ENCODE measurements at places on chromosomes 6 and 20. TPM values are rescaled to one million over a fixed set of nuclear protein-coding genes. Genes with fewer than 3 reads are reported as not detected.

Gene LRRC1
- 5.2 TPM for total RNA-seq

Gene CDSN
- not detected for total RNA-seq

Gene RPS18
- total RNA-seq, result 3,264 TPM

Gene CYP21A2
- total RNA-seq, result 0.39 TPM

Gene ZSWIM3
- total RNA-seq, result 6.7 TPM

Gene IL17A
- not detected for total RNA-seq

Gene DEFB132
- total RNA-seq, result not detected

Gene BPI
- not detected for total RNA-seq

GRCh38 chr6:141421378-141421777 lies 711.3 kb upstream of the GJE1 start:
- no peak for DNase-seq

- DNase-seq, result no peak
Measured at GRCh38 chr6:38873001-38873400, 157.9 kb downstream of the DNAH8 start.

- DNase-seq, result no peak
Measured at GRCh38 chr6:13146442-13146841, 181.9 kb downstream of the TBC1D7 start.

DNA sequence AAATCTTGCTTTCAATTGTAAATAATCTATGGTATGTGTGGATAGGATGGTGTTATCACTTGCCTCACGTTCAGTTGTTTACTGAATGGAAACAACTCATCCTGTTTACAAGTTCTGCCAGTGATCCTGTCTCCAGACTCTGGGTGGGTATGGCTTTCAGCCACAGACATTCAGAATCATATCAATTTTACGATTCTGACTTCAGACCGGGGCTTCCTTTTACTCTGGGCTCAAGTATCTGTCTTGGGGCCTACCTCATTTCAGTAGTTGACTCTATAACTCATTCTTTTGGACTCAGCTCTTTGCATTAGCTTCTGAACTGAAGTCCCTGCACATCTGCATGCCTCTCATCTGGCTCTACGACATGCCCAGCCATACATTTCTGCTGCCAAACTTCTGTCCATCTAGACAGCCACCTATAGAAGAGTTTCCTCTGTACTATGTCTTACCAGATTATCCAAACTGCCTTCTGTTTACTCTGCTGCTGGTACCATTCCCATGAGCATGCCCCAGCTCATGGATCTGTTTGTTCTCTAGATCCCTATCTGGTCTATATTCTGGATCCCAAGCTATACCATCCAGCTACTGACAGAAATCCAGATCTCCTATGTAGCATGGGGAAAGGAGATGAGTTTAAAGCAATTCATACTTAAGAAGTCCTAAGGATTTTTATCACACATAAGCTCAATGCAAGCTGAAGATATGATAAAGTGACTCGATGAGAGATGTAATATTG lies 34.3 kb downstream of the FYN start:
- DNase-seq, result no peak

DNA sequence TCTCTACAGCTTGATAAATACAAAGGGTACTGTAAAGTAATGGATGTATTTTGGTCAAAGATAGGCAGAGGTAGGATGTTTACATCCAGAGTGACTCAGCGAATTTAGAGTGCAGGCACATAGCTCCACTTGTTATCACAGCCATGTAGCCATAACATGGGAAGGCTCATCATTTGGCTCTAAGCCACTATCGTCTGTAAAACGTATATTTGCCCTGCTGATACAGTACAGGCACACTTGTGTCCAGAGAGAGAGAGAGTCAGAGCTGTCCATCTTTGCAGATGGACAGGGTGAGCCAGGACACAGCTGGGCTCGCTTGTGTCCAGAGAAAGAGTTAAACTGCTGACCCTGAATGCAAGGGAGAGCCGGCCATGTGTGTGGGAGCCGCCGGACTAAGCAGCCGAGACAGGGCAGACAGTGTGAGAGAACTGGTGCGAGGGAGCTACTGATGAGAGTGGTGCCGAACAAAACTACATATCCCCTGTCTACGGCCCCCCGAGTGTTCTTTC lies 619.0 kb downstream of the DOK5 start:
- DNase-seq, result no peak

DNA sequence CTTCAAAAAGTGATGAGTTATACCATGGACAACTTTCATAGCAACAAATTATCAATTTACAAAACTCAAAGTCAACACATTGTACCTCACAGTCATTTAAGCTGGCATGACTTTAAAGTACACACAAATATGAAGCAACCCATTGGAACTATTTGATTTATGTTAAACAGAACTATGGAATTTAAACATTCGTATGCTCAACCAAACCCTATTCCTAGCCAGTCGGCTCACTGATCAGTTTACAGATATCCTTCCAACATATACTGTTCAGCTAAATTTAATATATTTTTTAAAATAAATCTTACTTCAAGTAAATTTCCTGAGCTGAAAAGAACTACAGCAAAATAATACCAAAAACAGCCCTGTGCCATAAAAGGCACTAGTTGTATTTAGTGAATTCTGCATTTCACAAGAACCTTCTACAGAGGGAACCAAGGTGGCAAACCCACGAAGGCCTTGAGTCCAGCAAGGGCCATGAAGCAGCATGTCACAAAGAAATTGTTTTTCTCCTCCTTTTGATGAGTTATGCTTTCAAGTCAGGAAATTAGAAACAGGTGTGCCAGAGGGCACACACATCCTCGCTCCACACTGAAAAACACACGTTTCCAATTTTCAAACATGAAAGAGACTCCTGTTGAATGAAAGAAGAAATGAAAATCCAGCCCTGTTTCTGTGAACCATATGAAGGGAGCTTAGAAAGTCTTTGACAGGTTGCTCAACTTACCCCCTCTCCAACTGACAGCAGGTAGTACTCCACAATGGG lies 122.8 kb downstream of the TASP1 start:
- no peak for DNase-seq

GRCh38 chr6:127272576-127272975 lies 5.9 kb downstream of the RNF146 start:
- DNase-seq, result no peak
